RWPE2 (cell line): ENCODE measurements at places on chromosomes 16 and 17.
A peak's percentile ranks its signal among the peaks of the same experiment; 100 is the strongest.

- no peak for DNase-seq
Observed at GRCh38 chr16:31400191-31400590, 7.1 kb downstream of the ITGAD start.

DNA sequence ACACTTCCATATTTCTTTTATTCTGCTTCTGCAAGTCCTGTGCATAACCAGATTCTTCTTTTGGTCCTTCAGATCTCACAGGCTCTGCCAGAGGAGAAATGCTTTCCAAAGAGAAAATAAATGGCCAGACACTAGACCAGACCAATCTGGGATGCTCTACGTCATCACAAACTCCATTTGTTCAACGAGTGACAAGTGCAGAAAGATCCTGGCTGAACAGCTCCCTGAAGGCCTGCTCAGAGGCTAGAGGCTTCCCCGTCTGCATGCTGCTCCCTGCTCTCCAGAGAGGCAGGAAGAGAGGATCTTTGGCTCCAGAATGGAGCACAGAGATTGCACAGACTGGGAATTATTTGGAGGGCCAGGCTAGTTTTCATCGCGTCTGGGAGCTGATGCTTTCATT is 232.7 kb downstream of the MAF start:
- no peak for DNase-seq

DNA sequence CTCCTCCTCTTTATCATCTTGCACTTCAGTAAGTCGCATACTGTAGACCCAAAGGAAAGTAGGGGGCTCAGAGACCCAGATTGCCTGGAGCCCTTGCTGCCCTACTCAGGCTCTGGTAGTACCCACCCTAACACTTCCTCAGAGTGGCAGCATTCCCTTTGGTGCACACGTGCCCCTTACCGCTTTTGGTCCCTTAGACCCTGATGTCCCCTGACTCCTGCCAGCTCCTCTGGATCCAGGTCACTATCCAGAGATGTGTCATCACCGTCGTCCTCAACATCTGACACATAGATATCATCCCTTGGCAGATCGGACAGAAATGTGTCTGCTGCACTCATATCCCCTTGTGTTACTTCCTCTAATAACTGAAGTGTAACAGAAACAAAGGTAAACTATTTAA is 5.4 kb upstream of the PSMC5 start:
- no peak for DNase-seq

GRCh38 chr16:89990799-89991198 is 28.5 kb downstream of the DBNDD1 start:
- DNase-seq = no peak

GRCh38 chr16:1787322-1788094 is 4.7 kb downstream of the NUBP2 start:
- peak; percentile 68 for DNase-seq

- DNase-seq = no peak
Observed at GRCh38 chr17:60747069-60747808, 69.6 kb downstream of the BCAS3 start.

DNA sequence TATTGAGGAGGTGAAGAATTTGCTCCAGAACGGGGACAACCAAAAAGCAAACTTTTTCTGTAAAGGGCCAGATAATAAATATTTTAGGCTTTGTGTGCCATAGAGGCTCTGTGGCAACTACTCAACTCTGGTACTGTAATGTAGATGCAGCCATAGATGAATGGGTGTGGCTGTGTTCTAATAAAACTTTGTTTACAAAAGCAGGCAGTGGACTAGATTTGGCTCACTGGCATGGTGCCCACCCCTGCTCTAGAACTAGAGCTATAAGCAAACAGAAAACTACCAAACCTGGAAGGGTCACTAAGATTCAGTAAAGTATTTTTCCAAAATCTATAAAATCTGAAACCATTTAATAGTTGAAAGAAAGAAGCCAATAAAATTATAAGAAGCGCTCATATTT is 24.6 kb upstream of the SMURF2 start:
- no peak for DNase-seq
